ENCODE measurements at places on chromosomes 6 and 20. TPM values are rescaled to one million over a fixed set of nuclear protein-coding genes. Genes with fewer than 3 reads are reported as not detected.

GRCh38 chr6:33985947-33986346, 159.9 kb downstream of the GRM4 start:
- no peak for DNase-seq

GRCh38 chr6:144586986-144587385, 301.9 kb downstream of the UTRN start:
- DNase-seq: no peak

DNA sequence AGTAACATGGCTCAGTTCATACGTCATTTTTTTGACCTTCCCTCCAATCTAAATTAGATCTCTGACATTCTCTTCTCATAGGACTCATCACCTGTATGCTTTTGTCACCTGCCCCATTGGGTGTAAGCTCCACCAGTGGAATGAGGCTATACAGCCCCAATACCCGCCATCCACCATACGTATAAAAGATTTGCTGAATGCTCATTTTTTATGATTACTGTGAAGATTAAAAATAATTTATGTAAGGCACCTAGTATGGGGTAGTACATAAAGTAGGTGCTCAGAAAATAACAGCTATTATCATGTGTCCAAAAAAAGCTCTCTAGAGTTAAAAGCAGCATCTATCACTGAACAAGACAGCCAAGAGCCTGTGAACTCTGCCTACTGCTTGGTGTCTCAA, 24.1 kb downstream of the NCOA5 start:
- DNase-seq: no peak

- DNase-seq: no peak
These were observed 4.5 kb downstream of the TCFL5 start for GRCh38 chr20:62856931-62857619.

- no peak for DNase-seq
These were observed 92.6 kb upstream of the SGK1 start for GRCh38 chr6:134410541-134410940.

DNA sequence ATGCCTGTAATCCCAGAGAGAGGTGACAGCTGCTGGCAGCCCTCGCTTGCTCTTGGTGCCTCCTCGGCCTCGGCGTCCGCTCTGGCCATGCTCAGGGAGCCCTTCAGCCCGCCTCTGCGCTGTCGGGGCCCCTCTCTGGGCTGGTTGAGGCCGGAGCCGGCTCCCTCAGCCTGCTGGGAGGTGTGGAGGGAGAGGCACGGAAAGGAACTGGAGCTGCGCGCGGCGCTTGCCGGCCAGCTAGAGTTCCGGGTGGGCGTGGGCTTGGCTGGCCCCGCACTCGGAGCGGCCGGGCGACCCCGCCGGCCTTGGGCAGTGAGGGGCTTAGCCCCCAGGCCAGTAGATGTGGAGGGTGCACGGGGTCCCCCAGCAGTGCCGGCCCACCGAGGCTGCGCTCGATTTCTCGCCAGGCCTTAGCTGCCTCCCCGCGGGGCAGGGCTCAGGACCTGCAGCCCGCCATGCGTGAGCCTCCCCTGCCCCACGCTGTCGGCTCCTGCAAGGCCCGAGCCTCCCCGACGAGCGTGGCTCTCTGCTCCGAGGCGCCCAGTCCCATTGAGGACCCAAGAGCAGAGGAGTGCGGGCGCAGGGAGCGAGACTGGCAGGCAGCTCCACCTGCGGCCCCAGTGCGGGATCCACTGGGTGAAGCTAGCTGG, 34.6 kb downstream of the C6orf52 start:
- no peak for DNase-seq

- no peak for DNase-seq
These were observed 131.9 kb downstream of the SLC24A3 start for GRCh38 chr20:19344341-19344740.

GRCh38 chr6:144365271-144365670, 80.1 kb downstream of the UTRN start:
- DNase-seq: no peak

Gene COL19A1
- total RNA-seq: not detected
